ENCODE measurements at places on chromosomes 7 and 10.

GRCh38 chr7:71868797-71869196 lies 543.3 kb downstream of the CALN1 start:
- DNase-seq: peak; percentile 28

GRCh38 chr10:79060641-79061255 lies 8.0 kb upstream of the ZMIZ1 start:
- DNase-seq: no peak

- peak; percentile 13 for DNase-seq
Observed at GRCh38 chr7:155356323-155357105, 58.8 kb downstream of the INSIG1 start.

DNA sequence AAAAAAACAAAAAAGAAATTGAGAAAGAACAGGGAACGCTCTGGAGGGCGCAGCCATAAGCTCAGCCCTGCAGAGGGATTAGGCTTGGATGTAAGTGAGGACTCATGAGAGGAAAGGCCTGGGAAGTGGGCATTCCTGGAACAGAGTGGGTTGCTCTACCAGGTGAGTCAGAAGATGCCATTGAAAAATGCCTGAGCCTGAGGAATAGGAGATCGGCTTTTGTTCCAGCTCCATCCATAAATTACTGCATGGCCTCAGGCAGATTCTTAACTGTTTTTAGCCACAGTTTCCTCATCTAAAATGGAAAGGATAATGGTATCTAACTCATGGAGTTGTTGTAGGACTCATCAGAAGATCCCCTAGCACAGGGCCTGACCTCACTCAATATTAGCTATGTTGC lies 1.1 kb upstream of the RGR start:
- no peak for DNase-seq

- DNase-seq: no peak
Observed at GRCh38 chr7:18558503-18558902, 63.0 kb downstream of the HDAC9 start.

GRCh38 chr7:157016352-157017041 lies 6.0 kb upstream of the MNX1 start:
- DNase-seq: no peak

GRCh38 chr10:32077896-32078485 lies 21.8 kb upstream of the KIF5B start:
- no peak for DNase-seq

- no peak for DNase-seq
Observed at GRCh38 chr10:49611166-49611815, 1.2 kb downstream of the SLC18A3 start.

GRCh38 chr7:70735313-70735712 lies 396.6 kb upstream of the GALNT17 start:
- no peak for DNase-seq

All from OCI-M1 (cell line).